ENCODE measurements at places on chromosomes 7 and 10.

- no peak for DNase-seq
Measured at GRCh38 chr10:14541379-14541778, 210.7 kb upstream of the FRMD4A start.

DNA sequence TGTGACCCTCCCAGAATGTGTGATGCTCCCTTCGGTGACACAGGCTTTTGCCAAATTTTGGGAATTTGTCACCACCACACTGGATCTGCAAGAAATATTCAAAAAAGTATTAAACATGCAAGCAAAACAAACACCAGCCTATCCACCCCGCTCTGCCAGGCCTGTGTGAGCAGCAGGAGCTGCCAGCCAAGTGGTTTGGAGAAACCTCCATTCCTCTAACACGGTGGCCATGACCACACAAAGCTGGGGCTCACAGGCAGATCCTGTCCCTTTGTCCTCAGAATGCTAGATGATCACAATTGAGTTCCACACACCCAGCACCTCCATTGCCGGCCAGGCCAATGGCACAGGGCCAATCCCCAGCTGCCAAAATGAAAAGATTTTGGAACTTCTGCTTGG lies 261.9 kb upstream of the PPP2R2D start:
- no peak for DNase-seq

DNA sequence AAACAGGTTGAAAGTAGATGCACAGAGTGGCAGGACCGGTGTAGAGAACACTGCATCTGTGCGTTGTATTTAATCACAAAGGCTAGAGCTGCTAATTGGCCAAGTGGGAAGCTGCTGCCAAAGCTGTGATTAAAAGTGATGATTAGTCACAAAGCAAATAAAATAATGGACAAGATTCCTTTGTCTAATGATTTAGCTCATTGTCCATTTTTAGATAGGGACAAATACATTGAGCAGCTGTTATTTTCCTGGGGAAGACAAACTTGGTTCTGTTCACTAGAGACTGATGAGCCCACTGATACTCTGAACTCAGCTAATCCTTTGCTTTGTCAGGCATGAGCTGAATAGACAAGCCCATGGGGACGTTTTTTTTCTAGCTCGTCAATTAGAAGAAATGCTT lies 19.7 kb downstream of the UBE3C start:
- DNase-seq = no peak

GRCh38 chr7:20284003-20284770 lies 46.5 kb upstream of the ITGB8 start:
- no peak for DNase-seq

GRCh38 chr10:17831341-17831740 lies 22.2 kb downstream of the MRC1 start:
- DNase-seq = no peak

DNA sequence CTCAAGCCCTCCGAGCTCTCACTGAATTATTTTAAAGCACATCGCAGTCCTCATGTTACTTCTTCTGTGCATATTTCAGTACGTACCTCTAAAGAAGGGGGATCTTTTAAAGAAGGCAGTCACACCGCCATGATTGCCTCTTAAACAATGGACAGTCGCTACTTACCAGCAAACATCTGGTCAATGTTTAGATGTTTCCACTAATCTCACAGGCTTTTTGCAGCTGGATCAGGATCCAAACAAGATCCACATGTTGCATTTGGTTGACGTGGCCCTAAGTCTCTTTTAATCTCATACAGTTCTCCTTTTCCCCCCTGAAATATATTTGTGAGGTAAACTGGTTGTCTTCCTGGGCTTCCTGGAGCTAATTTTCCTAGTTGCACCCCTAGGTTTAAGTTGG lies 50.0 kb downstream of the PRF1 start:
- no peak for DNase-seq

DNA sequence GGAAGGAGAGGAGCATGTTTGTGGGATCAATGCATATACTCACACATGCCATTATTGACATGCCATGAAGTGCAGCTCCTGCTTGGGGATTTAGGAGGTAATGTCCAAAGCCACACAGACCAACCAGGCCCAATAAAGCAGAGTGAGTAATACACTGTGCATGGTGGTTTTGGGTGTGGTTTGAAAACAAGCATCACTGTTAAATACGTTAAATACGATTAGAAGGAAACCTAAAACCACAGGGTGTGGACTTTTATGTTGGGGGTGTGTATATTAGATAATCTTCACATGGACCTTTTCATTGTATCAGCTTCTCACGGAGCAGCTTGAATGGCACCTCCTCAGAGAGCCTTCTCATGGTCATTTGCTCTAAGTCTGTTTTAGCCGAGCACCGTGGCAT lies 10.4 kb upstream of the EIF3A start:
- DNase-seq = no peak

DNA sequence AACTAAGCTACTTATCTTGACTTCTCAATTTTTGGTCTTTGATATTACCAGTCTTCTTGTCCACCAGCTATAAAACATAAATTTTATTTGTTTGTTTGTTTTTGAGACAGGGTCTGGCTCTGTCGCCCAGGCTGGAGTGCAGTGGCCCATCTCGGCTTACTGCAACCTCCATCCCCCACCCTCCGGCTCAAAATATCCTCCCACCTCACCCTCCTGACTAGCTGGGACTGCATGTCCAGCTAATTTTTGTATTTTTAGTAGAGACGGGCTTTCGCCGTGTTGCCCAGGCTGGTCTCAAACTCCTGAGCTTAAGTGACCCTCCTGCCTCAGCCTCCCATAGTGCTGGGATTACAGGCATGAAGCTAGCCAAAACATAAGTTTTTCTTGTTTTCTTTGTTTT lies 7.5 kb downstream of the MARCHF5 start:
- no peak for DNase-seq

GRCh38 chr10:117339578-117339977 lies 35.7 kb downstream of the PDZD8 start:
- DNase-seq = no peak

DNA sequence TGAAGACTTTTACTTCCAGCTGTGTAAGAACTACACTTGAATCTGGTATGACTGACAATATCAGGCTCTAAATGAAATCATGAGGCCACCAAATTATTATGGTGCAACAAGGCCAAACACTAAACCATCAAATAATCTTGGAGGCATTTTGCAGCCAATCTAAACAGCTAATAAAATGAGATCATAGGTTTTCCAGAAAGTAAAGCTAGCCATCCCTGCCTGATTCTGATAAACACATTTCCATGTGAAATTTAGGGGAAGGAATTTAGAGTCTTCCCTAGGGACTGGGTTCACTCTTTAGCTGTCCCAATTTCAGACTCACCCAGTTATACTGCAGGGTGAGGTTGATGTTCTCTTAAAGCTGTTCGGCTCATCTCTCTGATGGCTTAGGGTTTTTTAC lies 190.3 kb upstream of the TMEM196 start:
- DNase-seq = no peak

DNA sequence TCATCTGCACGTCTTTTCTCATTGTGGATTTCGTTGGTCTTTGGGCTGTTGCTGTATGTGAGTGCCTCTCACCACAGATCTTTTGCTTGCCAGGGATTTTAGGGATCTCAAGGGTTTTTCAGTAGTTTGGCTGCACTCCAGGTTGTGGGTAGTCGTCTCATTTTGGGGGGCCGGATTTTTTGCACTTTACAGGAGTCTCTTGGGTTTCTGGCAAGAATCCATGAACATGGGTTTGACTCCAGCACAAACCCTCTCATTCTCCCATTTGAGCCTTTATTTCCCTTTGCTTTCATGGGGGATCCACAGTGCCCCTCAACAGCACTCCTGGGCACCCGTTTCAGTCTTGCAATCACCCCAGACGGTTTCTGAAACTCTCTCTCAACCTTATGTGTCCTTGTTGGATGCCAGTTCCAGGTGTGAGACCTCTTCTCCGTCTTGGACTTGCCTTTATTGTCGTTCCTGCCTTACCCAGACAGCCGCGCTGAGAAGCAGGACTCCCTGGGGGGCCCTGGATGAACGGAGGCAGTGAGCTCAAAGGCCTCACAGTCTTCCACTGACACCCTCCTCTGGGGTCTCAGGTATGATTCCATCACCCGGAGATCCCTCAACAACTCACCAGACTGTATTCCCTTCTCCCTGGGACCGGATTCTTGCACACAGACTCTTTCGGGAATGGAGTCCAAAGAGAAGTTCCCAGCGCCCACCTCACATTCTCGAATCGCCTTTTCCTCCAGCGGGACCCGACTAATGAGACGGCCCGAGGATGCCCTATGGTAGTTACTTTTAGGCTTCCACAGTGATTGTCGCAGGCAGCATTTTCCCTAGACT lies 18.8 kb upstream of the ZNF273 start:
- no peak for DNase-seq

GRCh38 chr10:125000366-125001312 lies 58.7 kb downstream of the ZRANB1 start:
- no peak for DNase-seq

GRCh38 chr7:43137811-43138210 lies 25.4 kb downstream of the HECW1 start:
- no peak for DNase-seq

DNA sequence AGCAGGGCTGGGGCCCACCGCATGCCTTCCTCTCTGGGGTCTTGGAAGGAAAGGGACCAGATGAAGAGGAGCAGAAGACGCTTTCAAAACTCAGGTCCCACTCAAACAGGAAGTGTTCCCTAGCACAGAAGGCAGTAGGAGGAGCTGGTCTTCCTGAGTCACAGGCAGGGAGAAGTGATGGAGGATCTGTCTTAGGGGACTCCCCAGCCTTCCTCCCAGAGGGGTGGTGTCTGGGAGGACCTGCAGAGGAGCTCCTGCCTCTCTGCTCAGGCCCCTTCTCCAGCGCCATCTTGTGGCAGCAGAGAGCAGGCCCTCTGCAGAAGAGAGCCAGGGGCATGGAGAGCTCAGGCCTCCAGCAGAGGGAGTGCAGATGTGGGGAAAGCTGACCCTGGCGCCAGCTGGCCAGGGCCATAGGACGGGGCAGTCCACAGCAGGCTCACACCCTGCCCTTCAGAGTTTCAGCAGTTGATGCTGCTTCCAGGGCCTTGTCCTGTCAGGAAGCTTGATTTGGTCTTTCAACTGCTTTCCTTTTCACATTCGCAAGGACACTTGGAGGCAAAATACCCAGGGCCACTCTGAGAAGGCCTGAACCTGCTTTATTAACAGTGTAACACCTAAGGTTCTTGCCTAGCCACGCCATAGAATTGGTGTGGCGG lies 62.2 kb upstream of the TARP start:
- DNase-seq = peak; percentile 46

DNA sequence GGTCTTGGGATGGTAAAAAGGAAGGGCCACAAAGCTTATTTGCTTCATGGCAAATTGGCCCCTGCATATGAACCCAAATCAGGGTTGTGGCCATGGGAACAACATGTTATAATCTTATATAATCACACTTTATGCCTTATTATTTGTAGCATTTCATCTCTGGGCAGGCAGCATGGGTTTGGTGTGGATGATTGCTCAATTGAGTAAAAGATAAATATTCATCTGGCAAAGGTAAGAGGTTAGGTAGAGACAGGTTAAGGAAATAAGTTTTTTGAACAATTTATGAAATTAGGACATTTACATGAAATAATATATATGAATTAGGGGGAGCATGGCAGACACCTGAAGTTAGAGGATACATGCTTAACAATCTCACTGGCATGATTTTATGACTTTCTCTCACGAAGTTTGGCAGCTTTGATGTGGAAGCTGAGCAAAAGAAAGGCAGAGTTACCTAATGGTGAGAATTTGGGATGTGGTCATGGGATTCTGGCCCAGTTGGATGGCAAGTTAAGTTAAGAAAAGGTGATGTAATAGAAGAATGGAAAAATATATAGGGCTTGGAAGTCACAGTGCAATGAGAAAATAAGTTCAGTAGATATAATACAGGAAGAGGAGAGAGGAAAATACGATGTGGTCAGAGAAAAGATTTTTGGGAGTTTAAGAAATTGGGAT lies 88.1 kb upstream of the FAM3C start:
- no peak for DNase-seq

- DNase-seq = no peak
Measured at GRCh38 chr7:139426258-139427028, 57.0 kb downstream of the KLRG2 start.

- DNase-seq = peak; percentile 48
Measured at GRCh38 chr7:149126662-149127266, 640 bp upstream of the ZNF425 start.

- DNase-seq = no peak
Measured at GRCh38 chr10:89468191-89468965, 54.0 kb downstream of the IFIT5 start.

- DNase-seq = no peak
Measured at GRCh38 chr7:30321089-30321881, 36.9 kb downstream of the ZNRF2 start.

DNA sequence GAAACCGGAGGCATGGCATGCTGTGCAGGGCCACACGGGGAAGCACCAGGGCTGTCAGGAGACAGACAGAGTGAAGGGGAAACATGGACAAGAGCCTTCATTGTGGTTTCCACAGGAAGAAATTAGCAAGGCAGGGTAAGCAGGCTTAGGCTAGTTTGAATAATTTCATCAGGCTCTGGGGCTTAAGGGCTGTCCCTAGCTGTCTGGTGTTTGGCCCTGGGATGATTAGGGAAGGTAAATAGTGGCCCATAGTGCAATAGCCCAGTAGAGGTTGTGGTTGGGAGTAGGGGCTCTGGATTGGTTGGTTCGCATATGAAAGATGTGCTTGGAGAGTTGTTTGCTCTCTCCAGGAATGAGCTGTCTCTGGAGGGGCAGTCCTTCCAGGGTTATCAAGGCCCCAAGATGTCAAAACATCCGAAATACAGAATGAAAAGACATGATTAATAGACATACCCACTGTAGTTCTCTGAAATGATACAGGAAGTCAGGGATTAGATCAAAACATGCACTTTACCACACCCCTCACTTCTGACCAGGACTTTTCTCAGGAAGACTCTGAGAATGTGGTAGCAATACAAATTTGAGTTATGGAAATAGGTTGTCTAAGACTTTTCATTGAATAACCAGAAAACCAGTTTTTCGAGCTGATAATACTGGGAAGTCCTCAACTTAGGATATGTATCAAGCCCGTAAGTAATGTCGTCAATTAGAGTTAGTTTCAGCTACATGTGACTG lies 224.9 kb upstream of the NFE2L3 start:
- DNase-seq = no peak

All from stimulated activated CD8-positive, alpha-beta memory T cell treated with anti-CD3 and anti-CD28 coated beads, Interleukin-15, amount 100 ng/mL, for 24 hours (primary cell).